GM23248 (cell line): ENCODE measurements at places on chromosomes 13 and 19. TPM values are rescaled to one million over a fixed set of nuclear protein-coding genes. Genes with fewer than 3 reads are reported as not detected.

The SIGLEC5 gene
- not detected in 2 replicates for total RNA-seq

The ZNF419 gene
- 13.9 and 29.0 TPM in 2 replicates for total RNA-seq

The HSPB6 gene
- 14.1 and 24.3 TPM in 2 replicates for total RNA-seq

GRCh38 chr19:19459707-19460251 lies 54.3 kb downstream of the GATAD2A start:
- H3K27me3 ChIP-seq, result no peaks in the 10 kb centered on the region
- peaks cover 69% of the 10 kb centered on the region for H3K4me1 ChIP-seq
- H3K27ac ChIP-seq, result peak overlapping the region; percentile 82
- peak; percentile 89 for DNase-seq

The PLK5 gene
- total RNA-seq, result not detected in 2 replicates

The ZNF793 gene
- total RNA-seq, result 1.8 and 2.9 TPM in 2 replicates

- DNase-seq, result no peak
- no peaks in the 10 kb centered on the region for H3K27me3 ChIP-seq
- H3K27ac ChIP-seq, result no peak overlapping the region
- no peaks in the 10 kb centered on the region for H3K36me3 ChIP-seq
- no peak overlapping the region for H3K4me3 ChIP-seq
Measured at GRCh38 chr19:49549045-49549444, 21.2 kb downstream of the RCN3 start.

The JAK3 gene
- total RNA-seq, result 5.9 and 8.7 TPM in 2 replicates

- peak; percentile 38 for DNase-seq
- no peaks in the 10 kb centered on the region for H3K36me3 ChIP-seq
- peaks cover 15% of the 10 kb centered on the region for H3K4me1 ChIP-seq
Measured at GRCh38 chr13:42883142-42883541, 101.8 kb downstream of the FAM216B start.

DNA sequence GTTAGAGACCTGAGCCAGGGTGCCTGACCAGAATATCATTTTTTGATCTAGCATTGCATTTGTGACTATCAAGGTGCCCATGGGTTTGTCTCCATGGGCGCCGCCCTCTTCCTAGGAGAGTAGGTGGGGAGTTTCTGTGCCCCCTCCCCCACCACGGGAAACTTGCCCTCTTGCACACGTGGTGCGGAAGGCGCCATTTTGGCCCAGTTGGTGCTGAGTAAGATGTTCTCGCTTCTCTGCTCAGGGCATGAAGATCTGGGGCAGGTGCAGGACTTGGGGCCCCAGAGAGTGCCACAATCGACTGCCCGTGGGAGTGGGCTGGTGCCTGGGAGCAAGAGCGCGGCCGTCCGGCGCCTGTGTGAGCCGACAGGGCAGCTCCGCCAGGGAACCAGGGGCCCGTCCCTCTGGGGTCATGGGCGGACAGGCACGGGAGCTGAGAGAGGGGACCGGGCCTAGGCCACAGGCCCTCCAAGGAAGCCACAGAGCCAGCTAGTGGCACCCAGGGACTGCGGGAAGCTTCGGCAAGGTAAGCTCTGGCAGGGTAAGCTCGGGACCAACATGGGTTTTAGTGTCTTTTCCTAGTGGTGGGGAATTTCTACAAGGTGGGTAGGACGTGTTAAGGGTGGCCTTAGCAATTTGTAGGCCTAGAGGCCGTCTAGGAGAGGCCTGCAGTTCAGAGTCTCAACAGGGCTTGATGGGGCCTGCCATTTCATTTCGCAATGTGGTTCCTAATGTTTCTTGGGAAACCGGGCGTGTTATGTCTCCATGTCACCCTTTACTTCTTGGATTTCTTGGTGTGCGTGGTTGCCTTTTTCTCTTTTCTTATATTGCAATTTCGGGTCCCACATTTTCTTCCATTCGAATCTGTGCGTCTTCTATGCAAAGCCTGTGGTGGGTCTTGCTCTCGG lies 14.5 kb downstream of the SACS start:
- DNase-seq, result no peak
- no peak overlapping the region for H3K27ac ChIP-seq
- H3K27me3 ChIP-seq, result no peaks in the 10 kb centered on the region
- no peak overlapping the region for H3K4me3 ChIP-seq
- H3K4me1 ChIP-seq, result no peaks in the 10 kb centered on the region

The MTIF3 gene
- total RNA-seq, result 38.2 and 40.7 TPM in 2 replicates

GRCh38 chr19:29810504-29810871 lies 1.3 kb upstream of the CCNE1 start:
- DNase-seq, result peak; percentile 51
- H3K4me1 ChIP-seq, result no peaks in the 10 kb centered on the region; the same call in 1 of the 2 replicates
- H3K36me3 ChIP-seq, result no peaks in the 10 kb centered on the region

DNA sequence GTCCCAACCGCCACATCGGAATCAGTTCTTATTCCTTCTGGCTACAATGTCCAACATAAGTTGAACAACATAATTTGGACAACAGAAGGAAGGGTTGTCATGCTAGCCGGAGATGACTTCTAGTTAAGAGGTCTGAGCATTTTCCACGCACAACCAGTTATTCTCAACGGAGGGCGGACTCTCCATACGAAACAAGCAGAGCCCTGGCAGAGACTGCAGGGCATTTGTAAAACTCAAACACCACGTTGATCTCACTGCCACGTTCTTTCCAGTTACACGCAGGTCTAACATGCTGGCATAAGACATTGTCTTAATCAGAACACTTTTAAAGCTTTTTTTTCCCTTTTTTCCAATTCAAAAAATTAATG lies 38.3 kb upstream of the DCUN1D2 start:
- H3K4me3 ChIP-seq, result no peak overlapping the region
- H3K4me1 ChIP-seq, result no peaks in the 10 kb centered on the region
- no peak overlapping the region for H3K27ac ChIP-seq
- H3K27me3 ChIP-seq, result no peaks in the 10 kb centered on the region
- DNase-seq, result no peak

The ZNF492 gene
- total RNA-seq, result 0.13 and 0.65 TPM in 2 replicates

The AP1M2 gene
- total RNA-seq, result not detected in 2 replicates

The IFNL1 gene
- not detected in 2 replicates for total RNA-seq

DNA sequence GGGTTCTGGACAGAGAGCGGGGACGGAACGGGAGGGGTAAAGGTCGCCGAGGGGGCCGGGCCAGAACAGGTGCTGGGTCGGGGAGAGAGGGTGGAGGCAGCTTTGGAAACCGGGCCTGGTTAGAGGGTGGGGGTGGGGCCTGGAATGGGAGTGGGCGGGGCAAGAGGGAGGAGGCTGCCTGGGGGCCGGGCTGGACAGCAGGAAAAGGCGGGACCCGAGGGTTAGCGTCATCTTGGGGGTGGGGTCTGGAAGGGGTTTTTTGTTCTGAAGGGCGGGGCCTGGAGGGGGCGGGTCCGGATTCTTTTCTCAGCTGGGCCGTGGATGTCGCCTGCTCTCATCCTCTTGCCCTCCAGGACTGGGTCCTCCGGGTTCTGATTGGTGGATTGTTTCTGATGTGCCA lies 4.3 kb upstream of the ZNF813 start:
- H3K27ac ChIP-seq, result no peak overlapping the region
- H3K4me1 ChIP-seq, result no peaks in the 10 kb centered on the region; the same call in 1 of the 2 replicates
- no peak overlapping the region for H3K4me3 ChIP-seq
- 0 out of 2 replicates have a peak, but pooled peaks cover 4% of the 10 kb centered on the region for H3K36me3 ChIP-seq
- peak; percentile 40 for DNase-seq

The SNRPA gene
- total RNA-seq, result 30.6 and 35.3 TPM in 2 replicates

The ARID3A gene
- 6.7 and 8.5 TPM in 2 replicates for total RNA-seq

GRCh38 chr13:110326263-110326904 lies 19.3 kb downstream of the COL4A2 start:
- no peak overlapping the region for H3K4me3 ChIP-seq
- peaks cover 64% of the 10 kb centered on the region for H3K4me1 ChIP-seq
- no peak overlapping the region for H3K27ac ChIP-seq
- no peaks in the 10 kb centered on the region for H3K27me3 ChIP-seq

DNA sequence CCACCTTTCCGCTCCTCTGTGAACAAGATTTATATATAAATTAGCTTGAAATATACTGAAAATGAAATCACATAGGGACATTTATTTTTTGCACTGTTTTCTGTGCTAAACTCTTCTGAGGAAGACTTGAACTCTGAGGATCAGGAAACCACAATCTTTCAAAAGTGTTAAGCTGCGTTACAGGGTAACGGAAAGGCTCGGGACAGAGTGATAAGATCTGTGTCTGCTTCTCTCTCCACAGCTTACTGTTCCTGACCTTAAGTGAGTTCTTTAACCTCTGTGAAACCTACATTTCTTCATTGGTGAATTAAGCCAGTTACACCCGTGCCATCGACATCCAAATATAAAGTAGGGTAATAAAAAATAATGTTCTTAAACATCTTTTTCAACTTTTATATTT lies 38.9 kb downstream of the DACH1 start:
- H3K27me3 ChIP-seq, result no peaks in the 10 kb centered on the region
- no peak overlapping the region for H3K4me3 ChIP-seq
- H3K36me3 ChIP-seq, result no peaks in the 10 kb centered on the region
- no peaks in the 10 kb centered on the region for H3K4me1 ChIP-seq
- H3K27ac ChIP-seq, result no peak overlapping the region

DNA sequence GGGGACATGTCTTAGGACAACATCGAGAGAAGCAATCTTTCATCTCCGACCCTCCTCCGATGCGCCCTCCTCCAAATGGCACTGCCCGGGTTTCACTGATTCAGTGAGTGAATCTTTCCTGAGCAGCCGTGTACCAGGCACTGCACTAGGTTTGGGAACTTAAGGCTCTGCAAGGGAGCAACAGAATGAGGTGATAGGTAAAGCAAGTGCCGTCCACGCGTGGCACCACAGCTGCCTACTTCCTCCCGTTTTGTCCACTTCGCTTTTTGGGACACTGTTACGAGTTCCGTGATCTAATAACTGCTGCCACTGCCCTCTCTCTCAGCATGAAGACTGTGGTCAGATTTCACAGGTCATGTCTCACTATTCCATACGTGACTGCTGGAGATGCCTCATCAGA lies 131.0 kb downstream of the TEX29 start:
- DNase-seq, result no peak
- no peak overlapping the region for H3K27ac ChIP-seq
- H3K4me3 ChIP-seq, result no peak overlapping the region
- no peaks in the 10 kb centered on the region for H3K4me1 ChIP-seq
- no peaks in the 10 kb centered on the region for H3K36me3 ChIP-seq
- peaks cover 15% of the 10 kb centered on the region for H3K27me3 ChIP-seq

- H3K36me3 ChIP-seq, result no peaks in the 10 kb centered on the region
- no peak overlapping the region for H3K27ac ChIP-seq
- no peak for DNase-seq
- no peak overlapping the region for H3K4me3 ChIP-seq
- no peaks in the 10 kb centered on the region for H3K27me3 ChIP-seq
Measured at GRCh38 chr13:112532837-112533745, 54.9 kb downstream of the TUBGCP3 start.

The WDR88 gene
- not detected in 2 replicates for total RNA-seq

GRCh38 chr19:41917676-41918075 lies 10.6 kb downstream of the ERFL start:
- no peaks in the 10 kb centered on the region for H3K4me1 ChIP-seq
- H3K27me3 ChIP-seq, result peaks cover 52% of the 10 kb centered on the region
- H3K36me3 ChIP-seq, result no peaks in the 10 kb centered on the region
- DNase-seq, result no peak

DNA sequence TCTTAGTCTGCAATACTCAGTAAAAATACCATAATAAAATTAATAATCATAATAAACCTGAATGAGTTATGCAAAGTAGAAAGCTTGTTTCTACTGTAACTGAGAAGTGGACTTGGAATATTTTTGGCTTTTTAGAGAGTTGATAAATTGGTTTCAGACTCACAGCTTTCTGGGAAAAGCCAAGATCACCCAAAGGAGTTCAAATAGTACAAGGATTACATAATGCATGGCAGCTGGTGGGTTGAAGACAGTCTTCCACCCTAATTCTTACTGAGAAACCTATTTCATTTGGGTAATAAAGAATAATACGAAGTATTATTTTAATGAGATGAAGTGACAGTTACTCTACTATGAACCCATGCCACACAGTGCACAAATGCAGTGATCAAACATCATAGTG lies 139.4 kb upstream of the KLF12 start:
- peaks cover 24% of the 10 kb centered on the region for H3K4me1 ChIP-seq
- H3K27me3 ChIP-seq, result no peaks in the 10 kb centered on the region
- no peak overlapping the region for H3K27ac ChIP-seq
- no peaks in the 10 kb centered on the region for H3K36me3 ChIP-seq

GRCh38 chr13:49840266-49840665 lies 47.8 kb upstream of the KPNA3 start:
- no peak overlapping the region for H3K4me3 ChIP-seq
- peak; percentile 31 for DNase-seq
- peaks cover 8% of the 10 kb centered on the region for H3K4me1 ChIP-seq
- H3K27ac ChIP-seq, result no peak overlapping the region
- H3K36me3 ChIP-seq, result no peaks in the 10 kb centered on the region

- H3K36me3 ChIP-seq, result no peaks in the 10 kb centered on the region
- H3K27ac ChIP-seq, result no peak overlapping the region
- no peaks in the 10 kb centered on the region for H3K4me1 ChIP-seq
- H3K27me3 ChIP-seq, result no peaks in the 10 kb centered on the region
- no peak overlapping the region for H3K4me3 ChIP-seq
Measured at GRCh38 chr13:107778094-107778493, 437.2 kb downstream of the LIG4 start.

DNA sequence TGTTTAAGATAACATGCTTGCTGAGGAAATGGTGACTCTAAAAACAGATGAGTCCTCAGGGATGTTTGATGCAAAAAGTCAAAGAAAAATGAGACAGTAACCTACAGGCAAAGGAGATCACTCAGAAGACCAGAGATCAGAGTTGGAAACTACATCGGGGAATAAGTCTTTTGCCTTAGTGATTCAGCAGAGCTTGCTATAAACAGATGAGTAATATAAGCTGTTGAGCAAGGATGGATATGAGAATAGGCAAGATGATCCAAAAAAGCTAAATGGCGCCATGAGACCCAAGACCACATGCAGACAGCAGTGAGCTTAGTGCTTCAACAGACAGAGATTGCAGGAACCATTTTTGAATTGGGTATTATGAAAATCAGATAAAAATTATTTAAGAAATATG lies 168.6 kb downstream of the POSTN start:
- DNase-seq, result peak; percentile 95
- no peaks in the 10 kb centered on the region for H3K27me3 ChIP-seq
- peak overlapping the region; percentile 69 for H3K27ac ChIP-seq
- no peaks in the 10 kb centered on the region for H3K36me3 ChIP-seq

DNA sequence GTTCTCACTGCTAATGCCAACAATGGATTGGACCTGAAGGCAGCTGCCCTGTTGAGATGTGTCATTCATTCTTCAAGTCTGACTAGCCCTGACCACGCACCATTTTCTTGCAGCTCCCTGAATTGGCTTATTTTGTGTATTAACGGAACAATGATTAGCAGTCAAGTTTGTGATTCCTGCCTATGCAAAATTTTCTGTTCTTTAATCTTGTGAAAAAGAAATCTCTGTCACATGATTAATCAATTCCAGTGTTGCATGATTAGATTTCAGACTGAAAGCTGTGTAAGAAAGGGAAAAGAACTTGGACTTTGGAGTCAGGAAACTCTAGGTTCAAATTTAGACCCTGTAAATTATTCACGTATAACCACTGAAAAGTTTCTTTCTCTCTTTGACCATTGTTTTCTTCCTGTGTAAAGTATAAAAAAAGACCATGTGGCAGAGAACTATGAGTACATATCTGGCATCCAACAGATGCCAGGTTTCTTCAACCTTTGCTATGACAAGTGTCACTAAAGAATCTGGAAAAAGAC lies 64.5 kb upstream of the SLC10A2 start:
- H3K27ac ChIP-seq, result no peak overlapping the region
- no peaks in the 10 kb centered on the region for H3K36me3 ChIP-seq
